Stimulated activated CD8-positive, alpha-beta memory T cell treated with anti-CD3 and anti-CD28 coated beads, Interleukin-2, amount 100 ng/mL, for 48 hours (primary cell): ENCODE measurements at places on chromosomes 1 and 21.

DNA sequence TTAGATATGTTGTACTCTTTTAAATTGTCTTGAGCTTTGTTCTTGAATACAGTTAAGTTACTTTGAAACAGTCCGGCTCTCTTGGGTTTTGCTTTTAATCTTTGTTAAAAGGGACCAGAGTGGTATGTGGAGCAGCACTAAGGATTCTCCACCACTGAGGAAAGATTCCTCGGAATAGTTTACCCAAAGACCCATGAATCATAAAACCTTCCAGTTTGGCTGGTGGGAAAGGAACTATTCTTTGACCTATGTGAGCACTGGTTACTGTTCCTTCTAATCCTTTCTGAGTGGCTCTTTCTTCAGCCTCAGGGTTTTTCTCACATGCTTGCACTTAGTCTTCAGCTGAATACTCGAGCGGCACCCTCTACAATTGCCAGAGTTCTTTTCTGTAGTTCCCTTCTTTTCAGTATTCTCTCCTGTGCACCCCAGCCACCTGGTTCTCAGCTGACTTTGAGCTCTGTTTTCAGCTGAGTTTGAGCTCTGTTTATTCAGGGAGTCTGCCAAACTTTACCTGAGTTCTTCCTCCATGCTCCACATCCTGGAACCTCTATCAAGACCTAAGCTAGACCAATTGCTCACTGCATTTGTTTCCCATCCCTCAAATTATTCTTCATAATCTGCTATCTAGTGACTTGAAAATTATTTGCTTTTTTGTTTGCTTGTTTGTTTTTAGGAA lies 253.8 kb upstream of the PLXNA2 start:
- DNase-seq: no peak

DNA sequence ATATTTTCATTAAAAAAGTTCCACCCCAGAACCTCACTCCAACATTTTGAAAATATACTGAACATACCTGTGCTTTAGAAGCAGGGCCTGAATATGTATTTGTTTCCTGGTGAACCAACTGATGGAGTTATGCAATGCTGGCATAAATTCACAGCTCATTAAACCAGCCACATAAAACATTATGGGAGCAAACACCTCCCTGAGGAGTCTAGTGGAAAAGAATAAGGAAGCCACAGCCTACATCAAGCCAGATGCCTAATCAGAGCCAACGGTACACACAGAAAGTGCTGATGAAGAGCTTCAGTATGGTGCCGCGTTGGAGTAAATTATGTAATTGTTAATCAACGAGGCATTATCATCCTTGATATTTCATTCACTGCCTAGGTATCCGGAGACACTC lies 199.5 kb downstream of the AJAP1 start:
- DNase-seq: no peak

DNA sequence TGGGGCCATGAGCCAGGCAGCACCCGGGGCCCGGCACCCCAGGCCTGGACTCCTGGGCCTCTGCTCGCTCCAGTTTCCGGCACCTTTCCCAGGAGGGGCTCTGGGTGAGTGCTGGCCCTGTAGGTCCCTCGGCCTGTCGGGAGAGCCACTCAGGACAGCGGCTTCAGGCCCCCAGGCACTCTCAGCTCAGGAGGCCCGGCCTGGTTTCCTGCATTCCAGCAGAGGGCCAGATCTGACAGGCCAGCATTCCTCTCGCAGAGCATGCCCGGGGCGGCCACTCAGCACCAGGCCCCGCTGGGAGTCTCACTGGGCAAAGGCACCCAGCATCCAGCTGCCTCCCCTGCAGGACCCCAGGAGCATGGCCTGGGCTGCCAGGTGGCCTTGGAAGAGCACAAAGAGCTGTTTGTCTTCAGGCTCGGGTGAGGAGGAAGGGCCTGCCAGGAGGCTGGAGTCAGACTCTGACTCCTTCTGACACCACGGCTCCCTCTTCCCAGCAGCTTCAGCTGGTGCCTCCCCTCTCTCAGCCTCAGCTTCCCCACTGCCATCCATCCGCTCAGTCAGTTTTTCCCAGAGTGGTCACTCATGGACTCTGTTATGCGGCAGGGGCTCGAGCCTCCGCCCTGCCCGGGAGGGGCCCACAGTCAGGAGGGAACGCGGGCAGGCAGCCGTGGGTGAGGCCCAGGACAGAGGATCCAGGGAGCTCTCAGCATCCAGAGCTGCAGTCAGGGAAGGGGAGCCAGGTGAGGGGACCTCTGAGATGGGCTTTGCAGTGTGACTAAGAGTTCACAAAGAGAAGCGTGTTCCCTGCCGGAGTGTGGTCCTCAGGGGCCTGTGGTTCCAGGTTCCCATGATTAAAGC lies 51.7 kb downstream of the WNT9A start:
- no peak for DNase-seq

DNA sequence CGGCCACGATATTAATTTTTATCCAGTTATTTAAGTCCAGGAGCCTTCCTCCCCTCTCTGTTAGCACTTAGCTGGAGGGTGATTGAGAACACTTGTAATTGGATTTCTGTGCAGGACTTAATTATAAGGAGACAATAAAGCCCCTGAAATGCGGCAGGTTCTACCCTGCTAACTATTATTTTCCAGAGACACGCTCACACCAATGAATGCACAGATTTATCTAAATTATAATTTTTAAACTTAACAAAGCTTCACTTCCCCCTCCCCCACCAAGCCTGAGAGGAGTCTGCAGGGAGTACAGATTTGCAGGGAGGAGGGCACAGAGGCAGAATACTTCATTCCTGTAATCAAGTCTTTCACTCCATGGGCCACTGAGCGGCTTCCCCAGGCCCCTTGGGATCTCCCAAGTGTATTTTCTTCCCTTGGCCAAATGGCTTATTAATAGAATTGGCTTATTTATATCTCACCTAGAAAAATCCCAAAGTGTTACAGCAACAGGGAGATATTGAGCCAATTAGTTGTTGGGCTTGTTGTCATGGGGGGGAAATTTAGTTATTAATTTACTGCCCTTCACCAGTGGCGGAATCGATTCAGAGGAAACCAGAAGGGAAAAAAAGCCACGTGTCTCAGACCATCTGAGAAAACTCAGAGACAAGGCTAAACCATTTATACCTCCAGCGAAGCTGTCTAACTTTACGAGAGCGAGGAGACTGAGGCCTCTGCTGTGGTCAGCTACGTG lies 99.0 kb upstream of the CD34 start:
- DNase-seq: no peak

DNA sequence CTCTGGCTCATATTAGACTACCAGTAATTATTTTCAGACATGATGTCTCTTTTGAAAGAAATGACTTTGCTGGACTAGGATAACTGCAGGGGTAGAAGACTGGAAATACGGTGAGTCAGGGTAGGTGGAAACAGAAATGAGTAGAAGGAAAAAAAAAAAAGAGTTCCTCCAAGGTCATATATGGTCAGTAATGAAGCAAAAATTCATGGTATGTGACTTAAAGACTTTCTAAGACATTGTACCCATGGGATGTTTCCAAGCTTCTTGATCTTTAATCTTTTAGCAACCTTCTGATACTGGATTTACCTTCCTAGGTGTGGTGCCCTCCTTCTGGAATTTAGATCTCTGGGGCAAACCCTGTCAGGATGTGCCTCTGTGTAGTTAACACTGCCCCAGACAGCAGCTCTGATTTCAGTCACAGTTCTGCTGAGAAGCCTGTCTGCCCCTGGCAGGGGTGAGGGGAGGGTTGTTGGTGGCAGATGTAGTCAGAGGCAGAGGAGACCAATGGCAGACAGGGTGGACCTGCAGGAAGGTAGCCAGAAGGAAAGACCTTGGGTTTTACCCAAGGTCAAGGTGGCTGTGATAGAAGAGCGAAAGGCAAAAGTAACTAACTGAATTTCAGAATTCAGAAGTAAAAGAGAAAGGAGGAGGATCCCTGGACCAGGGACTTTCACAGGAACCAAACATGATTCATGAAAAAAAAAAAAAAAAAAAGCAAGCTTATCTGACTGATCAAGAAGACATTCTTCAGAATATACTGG lies 44.1 kb upstream of the BCL10 start:
- no peak for DNase-seq
